ENCODE measurements at places on chromosomes 1 and 21. TPM values are rescaled to one million over a fixed set of nuclear protein-coding genes. Genes with fewer than 3 reads are reported as not detected.

The FAM151A gene
- not detected for total RNA-seq

The ALPL gene
- total RNA-seq: not detected

The LMNA gene
- total RNA-seq: 257 TPM

The TNFSF4 gene
- 0.21 TPM for total RNA-seq

The KPRP gene
- total RNA-seq: not detected

The UBXN10 gene
- not detected for total RNA-seq

The CFAP74 gene
- total RNA-seq: not detected

The RIMKLA gene
- 1.0 TPM for total RNA-seq

Measured in H4 (cell line).